ENCODE measurements at places on chromosomes 5 and 9.

DNA sequence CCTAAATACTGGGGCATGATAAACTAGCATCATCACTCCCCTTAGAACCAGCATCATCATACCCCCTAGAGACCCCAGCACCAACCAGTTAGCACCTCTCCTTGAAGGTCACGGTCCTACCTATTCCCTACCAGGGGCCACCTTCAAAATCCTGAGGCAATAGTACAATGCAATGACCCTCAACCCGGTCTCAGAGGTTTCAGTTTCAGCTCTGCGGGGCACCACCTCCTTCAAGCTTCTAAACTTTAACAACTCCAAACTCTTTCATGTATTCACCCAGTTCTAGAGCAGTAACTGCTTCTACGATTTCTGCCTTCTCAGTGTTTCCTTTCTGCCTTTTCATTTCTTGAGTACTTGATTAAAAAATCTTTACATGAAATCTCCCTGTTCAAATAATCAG, 130.1 kb upstream of the EPB41L4A start:
- DNase-seq: no peak

DNA sequence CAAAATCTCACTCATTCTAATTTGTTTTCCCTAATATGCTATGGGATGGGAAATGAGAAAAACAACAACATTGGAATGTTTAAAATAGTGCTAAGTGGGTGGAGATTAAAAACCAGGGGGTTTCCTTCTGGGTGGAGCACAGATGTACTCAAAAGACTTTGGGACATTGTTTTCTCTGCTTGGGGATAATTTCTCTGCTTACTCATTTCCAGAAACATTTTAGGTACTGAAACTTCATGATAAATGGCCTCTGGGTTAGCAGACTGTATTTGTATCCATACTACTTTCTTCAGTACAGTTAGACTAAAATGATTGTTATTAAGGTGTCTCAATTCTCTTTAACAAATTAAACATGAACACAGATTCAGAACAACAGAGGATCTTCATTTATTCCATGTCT, 17.4 kb downstream of the ELOVL7 start:
- no peak for DNase-seq

DNA sequence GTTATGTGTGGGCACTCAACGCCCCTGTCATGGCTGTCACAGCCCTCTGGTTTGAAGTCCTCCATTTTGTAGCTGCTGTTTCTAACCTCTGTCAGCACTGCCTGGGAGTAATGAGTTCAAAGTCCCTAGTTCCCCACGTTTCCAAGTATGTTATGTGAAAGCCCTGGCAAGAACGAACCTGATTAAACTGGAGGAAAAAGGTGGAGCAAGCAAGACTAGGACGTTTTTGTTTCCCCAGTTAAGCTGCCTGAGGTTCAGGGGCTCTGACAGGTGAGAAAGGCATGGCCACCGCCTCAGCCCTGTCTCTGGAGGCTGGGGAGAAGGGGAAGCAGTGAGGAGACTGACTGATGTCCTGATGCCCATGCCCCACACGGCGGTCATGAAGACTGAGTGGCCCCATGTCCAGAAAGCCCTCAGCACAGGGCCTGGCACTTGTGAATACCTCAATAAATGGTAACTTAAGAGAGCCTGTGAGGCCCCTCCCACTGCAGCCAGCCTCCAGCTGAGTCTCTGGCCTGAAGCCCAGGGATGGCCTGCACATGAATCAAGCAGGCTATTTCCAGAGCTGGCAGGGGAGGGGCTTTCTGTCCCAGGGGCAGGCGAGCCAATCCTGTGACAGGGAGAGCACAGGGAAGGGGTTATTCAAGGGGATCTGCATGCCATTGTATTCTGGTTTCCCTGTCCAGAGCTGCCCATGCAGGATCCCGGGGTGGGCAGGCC, 61.8 kb downstream of the PFDN1 start:
- DNase-seq: no peak

GRCh38 chr9:121708768-121709488, 57.5 kb downstream of the DAB2IP start:
- no peak for DNase-seq

DNA sequence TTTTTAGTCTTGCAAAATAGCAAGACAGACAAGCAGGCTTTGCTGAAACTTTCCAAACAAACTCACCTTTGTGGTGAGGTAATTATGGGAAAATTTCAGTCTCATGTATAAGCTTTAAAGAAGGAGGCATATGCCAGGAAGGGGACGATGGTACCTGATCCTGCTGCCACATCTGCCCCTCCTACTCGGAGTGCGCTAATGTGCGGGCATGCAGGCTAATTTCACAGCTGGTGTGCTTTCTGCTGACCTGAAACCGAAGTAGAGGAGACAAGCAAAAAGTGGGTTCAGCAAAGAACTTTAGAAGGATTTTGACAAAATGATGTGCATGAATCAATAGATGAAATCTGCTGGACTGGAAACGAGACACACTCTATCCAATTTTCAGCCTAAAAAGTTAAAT, 117.1 kb upstream of the IRX4 start:
- DNase-seq: no peak

- no peak for DNase-seq
These were observed 545.8 kb downstream of the EBF1 start for GRCh38 chr5:158553962-158554336.

All from memory B cell (primary cell).